ENCODE measurements at places on chromosomes 4 and X.

- no peak for DNase-seq
Measured at GRCh38 chr4:15378062-15378461, 49.8 kb upstream of the C1QTNF7 start.

DNA sequence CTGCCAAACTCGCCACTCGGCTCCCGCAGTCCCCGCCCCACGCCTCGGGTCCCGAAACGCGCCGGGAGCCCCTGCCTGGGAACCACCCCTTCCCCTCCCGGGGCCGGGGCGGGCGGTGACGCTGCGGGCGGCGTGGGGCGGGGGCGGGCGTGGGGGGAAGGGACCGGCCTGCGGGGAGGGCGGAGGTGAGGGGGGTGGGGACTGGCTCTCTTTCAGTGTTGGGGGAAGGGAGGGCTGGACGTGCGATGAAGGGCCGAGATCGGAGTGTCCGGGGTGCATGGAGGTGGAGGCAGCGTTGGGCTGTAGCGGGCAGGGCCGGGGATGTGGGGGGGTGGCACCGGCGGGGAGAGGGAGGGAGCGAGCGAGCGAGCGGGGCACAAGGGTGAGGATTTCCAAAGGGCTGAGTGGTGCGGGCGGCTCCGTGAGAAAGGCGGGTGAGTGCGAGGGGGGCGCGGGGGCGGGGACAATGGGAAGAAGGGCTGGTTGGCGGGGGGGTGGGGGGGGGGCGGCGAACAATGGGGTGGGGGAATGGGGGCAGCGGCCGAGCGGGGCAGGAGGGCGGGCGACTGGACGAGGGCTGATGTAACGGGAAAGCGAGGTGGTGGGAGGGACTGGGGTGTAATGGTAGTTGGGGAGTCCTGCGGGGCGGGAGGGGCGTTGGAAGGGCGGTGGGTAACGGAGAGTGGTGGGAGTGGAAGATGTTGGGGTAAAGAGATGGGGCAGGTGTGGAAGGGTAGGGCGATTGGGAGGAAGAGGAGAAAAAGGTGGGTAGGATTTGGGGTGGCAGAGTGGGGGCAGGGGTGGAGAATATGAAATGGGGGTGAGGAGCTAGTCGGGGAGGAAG is 578 bp downstream of the DCUN1D4 start:
- DNase-seq: peak; percentile 45

GRCh38 chr4:7512428-7512827 is 77.7 kb upstream of the PSAPL1 start:
- DNase-seq: no peak

DNA sequence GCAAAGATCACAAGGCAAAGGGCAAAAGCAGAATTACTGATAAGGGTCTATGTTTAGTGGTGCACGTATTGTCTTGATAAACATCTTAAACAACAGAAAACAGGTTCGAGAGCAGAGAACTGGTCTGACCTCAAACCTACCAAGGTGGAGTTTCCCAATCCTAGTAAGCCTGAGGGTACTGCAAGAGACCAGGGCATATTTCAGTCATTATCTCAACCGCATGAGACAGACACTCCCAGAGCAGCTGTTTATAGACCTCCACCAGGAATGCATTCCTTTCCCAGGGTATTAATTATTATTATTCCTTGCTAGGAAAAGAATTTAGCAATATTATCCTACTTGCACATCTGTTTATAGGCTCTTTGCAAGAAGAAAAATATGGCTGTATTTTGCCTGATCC is 51.5 kb downstream of the NPNT start:
- no peak for DNase-seq

DNA sequence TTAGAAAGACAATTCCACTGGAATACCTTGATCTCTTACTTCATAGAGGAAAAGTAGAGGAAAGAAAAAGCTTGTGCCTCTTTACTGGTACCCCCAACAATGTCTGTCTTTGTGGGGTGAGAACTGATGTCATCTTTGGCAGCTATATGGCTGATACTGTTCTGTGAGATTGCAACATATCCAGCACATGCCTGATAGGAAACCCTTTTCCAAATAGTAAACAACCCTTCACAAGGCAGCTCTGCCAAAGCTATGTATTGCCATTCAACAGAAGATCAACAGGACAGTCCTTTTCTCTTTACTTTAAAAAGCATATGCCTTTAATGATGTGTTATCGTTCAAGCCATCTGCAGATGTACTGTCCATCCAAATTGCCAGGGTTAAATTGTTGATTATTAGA is 105.9 kb downstream of the IL1RAPL1 start:
- no peak for DNase-seq
